Hypothalamus (tissue), 51 donors: ENCODE measurements at places on chromosomes 5 and 9.

DNA sequence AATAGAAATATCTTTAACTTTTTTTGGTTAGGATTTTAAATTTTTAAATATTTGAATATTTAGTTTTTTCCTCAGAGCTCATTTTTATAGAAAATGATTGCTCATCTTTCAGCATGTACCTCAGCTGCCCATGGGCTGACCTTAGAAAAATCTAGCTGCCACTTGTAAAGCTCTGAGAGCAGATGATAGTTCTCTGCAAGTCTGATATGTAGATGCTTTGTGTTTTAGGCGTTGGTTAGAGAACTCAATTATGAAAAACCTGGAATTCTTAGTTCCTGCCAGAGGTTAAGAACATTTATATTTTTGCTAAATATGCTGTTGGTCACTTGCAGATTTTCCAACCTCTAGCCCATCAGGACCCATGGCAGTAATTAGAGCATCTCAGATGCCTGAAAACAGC lies 15.1 kb downstream of the OTULIN start:
- DNase-seq, result no peak

- DNase-seq, result no peak
Observed at GRCh38 chr9:123053046-123053445, 19.6 kb downstream of the GPR21 start.

- no peak for DNase-seq
Observed at GRCh38 chr5:157710882-157711281, 20.3 kb upstream of the THG1L start.

- no peak for DNase-seq
Observed at GRCh38 chr9:136931611-136932130, 12.9 kb downstream of the FBXW5 start.

- DNase-seq, result no peak
Observed at GRCh38 chr9:1332156-1332555, 282.0 kb downstream of the DMRT2 start.

GRCh38 chr9:4080921-4081895 lies 218.7 kb downstream of the GLIS3 start:
- DNase-seq, result no peak

DNA sequence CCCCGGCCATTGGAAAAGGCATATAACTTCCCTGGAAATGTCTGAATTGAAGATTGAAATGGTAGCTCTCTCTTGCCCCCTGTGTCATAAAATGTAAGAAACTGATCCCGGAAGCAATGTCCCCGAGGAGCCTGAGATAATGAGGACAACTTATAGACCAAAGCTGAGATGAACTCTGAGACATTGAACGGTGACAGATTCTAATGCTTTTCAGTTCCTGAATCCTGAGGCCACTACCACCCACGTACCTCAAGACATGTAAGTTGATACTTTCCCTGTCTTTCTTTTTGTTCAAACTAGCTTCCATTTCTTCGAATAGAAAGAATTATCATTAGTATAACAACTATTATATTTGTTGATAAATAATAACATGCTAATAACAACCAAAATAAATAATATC lies 51.0 kb downstream of the KIF4B start:
- no peak for DNase-seq

DNA sequence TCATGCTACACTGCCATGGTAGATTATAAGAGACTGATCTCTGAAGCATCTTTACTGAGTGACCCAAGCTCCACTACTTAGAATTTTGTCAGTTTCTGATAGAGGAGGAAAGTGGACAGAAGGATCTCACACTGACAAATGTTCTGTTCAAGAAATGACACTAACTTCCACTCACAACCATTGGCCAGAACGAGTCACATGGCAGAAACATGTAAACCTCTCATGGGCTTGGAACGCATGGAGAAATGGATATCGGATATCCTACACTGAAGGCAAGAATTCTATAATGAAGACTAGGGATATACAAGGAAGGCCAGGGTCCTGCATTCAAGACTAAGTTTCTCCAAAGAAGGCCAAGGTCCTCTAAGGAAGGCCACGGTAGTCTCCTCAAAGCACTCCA lies 31.1 kb downstream of the EGFLAM start:
- no peak for DNase-seq

DNA sequence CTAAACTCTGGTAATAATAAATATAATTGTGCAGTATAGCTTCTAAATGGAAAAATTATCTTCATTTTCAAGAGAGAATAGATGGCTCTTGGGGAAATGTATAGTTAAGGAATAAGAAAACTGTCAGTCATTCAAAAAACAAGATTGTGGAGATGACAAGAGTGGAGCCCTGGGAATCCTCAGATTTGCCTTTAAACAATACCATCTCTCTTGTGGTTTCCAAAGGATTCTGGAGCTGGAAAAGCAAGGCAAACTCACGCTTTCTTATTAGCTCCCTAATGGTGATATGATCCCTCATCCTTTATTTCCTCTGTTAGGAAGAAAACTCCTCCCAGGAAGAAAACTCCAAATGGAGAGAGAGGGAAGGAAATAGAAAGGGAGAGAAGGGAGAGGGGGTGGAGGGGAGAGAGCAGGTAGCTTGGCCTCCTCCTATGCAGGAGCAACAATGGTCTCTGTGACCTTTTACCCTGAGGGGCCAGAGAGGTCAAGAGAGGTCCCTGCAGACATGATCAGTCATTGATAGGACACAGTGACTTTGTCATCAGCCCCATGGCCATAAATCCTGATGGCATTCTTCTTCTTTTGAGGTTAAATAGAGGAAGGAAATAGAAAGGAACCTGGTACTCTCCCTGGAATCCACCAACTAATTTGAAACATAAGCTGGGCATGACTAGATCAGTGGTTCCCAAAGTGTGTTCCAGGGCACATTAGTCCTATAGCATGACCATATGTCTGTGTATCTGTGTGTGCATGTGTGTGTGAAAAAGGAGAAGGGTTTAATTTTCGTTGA lies 312.2 kb downstream of the ARRDC3 start:
- DNase-seq, result no peak

- DNase-seq, result peak; percentile 32
Observed at GRCh38 chr9:70406434-70406862, 8.0 kb downstream of the KLF9 start.
